T-cell (primary cell): ENCODE measurements at places on chromosomes 13 and 19. TPM values are rescaled to one million over a fixed set of nuclear protein-coding genes. Genes with fewer than 3 reads are reported as not detected.

GRCh38 chr13:76267216-76267615 is 619.0 kb downstream of the KCTD12 start:
- H3K4me3 ChIP-seq, result no peak overlapping the region
- DNase-seq, result no peak
- no peaks in the 10 kb centered on the region for H3K4me1 ChIP-seq
- no peaks in the 10 kb centered on the region for H3K36me3 ChIP-seq
- no peak overlapping the region for H3K27ac ChIP-seq

DNA sequence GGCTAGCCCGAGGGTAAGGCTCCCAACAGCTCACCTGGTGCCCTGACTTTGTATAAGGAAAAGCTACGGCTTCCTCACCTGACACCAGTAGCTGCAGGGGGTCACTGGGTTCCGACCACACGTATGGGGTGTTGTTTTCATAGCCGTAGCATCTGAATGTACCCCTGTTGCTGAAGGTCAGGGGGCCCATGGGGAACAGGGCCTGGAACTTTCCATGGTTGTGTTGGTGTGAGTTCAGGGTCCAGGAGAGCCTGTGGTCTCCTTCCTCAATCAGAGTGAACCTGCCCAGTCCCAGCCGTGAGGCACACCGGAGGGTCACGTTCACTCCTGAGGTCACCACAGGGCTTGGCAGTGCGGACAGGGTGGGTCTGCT is 1.1 kb downstream of the LILRA4 start:
- H3K4me1 ChIP-seq, result no peaks in the 10 kb centered on the region
- DNase-seq, result no peak
- no peaks in the 10 kb centered on the region for H3K27me3 ChIP-seq
- no peak overlapping the region for H3K4me3 ChIP-seq

The CEACAM6 gene
- not detected for total RNA-seq

The RAB20 gene
- total RNA-seq, result 1.5 TPM

GRCh38 chr19:13154911-13155471 is 4.8 kb downstream of the IER2 start:
- H3K36me3 ChIP-seq, result peaks cover 8% of the 10 kb centered on the region
- H3K4me3 ChIP-seq, result peak overlapping the region; percentile 99
- peak; percentile 78 for DNase-seq
- no peaks in the 10 kb centered on the region for H3K27me3 ChIP-seq
- H3K4me1 ChIP-seq, result peaks cover 60% of the 10 kb centered on the region

GRCh38 chr19:14821937-14822336 is 13.0 kb downstream of the OR7A5 start:
- no peak overlapping the region for H3K27ac ChIP-seq
- DNase-seq, result no peak
- no peaks in the 10 kb centered on the region for H3K27me3 ChIP-seq

GRCh38 chr19:14977128-14977527 is 2.5 kb downstream of the SLC1A6 start:
- no peaks in the 10 kb centered on the region for H3K36me3 ChIP-seq
- H3K27ac ChIP-seq, result no peak overlapping the region
- peaks cover 14% of the 10 kb centered on the region for H3K27me3 ChIP-seq
- DNase-seq, result no peak

- no peaks in the 10 kb centered on the region for H3K4me1 ChIP-seq
- peaks cover 16% of the 10 kb centered on the region for H3K36me3 ChIP-seq
- H3K27ac ChIP-seq, result no peak overlapping the region
- no peak for DNase-seq
- no peaks in the 10 kb centered on the region for H3K27me3 ChIP-seq
- H3K4me3 ChIP-seq, result no peak overlapping the region
These were observed 22.7 kb downstream of the BTBD2 start for GRCh38 chr19:1992759-1993260.

DNA sequence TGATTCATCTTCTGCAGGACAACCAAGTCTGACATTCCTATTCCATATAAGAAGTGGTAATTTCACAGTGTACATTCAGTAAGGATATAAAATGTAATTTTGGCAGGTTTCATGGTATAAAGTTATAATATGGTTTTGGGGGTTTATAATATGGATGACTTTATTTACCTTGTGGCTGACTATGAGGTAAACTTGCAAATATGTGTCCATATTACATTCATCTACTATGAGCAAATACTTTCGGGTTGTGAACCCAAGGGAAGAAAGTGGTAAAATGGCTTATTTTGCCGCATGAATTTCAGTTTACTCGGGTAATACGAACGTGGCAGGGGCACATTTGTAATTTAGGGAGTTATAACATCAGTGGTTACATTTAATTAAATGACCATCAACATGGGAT is 86.7 kb upstream of the TNFSF11 start:
- no peaks in the 10 kb centered on the region for H3K4me1 ChIP-seq
- H3K27me3 ChIP-seq, result no peaks in the 10 kb centered on the region
- H3K36me3 ChIP-seq, result no peaks in the 10 kb centered on the region
- no peak overlapping the region for H3K4me3 ChIP-seq
- DNase-seq, result no peak
- H3K27ac ChIP-seq, result no peak overlapping the region

The ZNF737 gene
- total RNA-seq, result 32.5 TPM

GRCh38 chr13:40031031-40031430 is 375.6 kb downstream of the COG6 start:
- no peaks in the 10 kb centered on the region for H3K27me3 ChIP-seq
- peaks cover 10% of the 10 kb centered on the region for H3K4me1 ChIP-seq
- no peaks in the 10 kb centered on the region for H3K36me3 ChIP-seq
- no peak overlapping the region for H3K4me3 ChIP-seq

GRCh38 chr13:114134944-114135610 is 2.7 kb upstream of the RASA3 start:
- H3K27me3 ChIP-seq, result no peaks in the 10 kb centered on the region
- no peaks in the 10 kb centered on the region for H3K36me3 ChIP-seq
- peaks cover 38% of the 10 kb centered on the region for H3K4me1 ChIP-seq
- peak overlapping the region; percentile 44 for H3K27ac ChIP-seq
- no peak for DNase-seq

GRCh38 chr13:77219401-77219800 is 107.5 kb downstream of the MYCBP2 start:
- H3K4me1 ChIP-seq, result no peaks in the 10 kb centered on the region
- no peaks in the 10 kb centered on the region for H3K27me3 ChIP-seq
- H3K27ac ChIP-seq, result no peak overlapping the region
- no peak overlapping the region for H3K4me3 ChIP-seq
- peaks cover 3% of the 10 kb centered on the region for H3K36me3 ChIP-seq
- DNase-seq, result no peak

DNA sequence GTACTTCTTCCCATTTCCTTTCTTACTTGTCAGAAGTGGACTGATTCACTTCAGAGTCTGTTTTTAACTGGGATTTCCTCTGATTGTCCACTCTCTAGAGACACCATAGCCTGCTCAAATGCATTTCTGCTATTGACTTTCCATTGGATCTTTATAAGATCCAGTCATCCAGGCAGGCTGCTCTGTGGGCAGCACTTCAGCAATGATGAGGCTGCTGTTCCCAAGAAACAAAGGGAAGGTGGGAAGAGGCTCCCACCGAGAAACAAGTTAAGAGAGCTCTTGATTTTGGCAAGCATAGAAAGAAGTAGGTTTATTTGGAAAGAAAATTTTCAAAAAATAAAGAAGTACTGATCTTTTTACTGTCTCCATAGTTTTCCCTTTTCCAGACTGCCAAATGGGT is 125.8 kb upstream of the STARD13 start:
- no peak overlapping the region for H3K27ac ChIP-seq
- no peak for DNase-seq
- no peaks in the 10 kb centered on the region for H3K4me1 ChIP-seq
- H3K27me3 ChIP-seq, result no peaks in the 10 kb centered on the region

The APOC4 gene
- not detected for total RNA-seq

The LILRA1 gene
- total RNA-seq, result 0.43 TPM

DNA sequence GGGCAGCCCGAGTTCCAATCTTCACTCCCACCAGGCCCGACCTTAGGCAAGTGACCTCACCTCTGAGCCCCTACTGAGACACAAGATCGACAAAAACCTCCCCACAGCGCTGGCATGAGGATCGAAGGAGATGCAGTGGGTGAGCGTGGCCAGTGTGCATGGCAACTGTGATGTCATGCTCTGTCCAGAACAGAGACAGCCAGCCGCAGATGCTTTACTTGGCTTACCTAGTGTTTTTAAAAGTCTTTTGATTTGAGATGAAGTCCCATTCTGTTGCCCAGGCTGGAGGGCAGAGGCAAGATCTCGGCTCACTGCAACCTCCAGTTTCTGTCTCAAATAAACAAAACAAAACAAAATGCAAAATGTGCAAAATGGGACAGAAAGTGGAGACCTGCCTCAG is 47.4 kb upstream of the CCNE1 start:
- DNase-seq, result no peak
- no peaks in the 10 kb centered on the region for H3K36me3 ChIP-seq
- no peaks in the 10 kb centered on the region for H3K4me1 ChIP-seq
- H3K27me3 ChIP-seq, result no peaks in the 10 kb centered on the region

GRCh38 chr13:105165449-105166125 is 1369.9 kb downstream of the EFNB2 start:
- H3K4me3 ChIP-seq, result no peak overlapping the region
- H3K27ac ChIP-seq, result no peak overlapping the region
- no peaks in the 10 kb centered on the region for H3K4me1 ChIP-seq

DNA sequence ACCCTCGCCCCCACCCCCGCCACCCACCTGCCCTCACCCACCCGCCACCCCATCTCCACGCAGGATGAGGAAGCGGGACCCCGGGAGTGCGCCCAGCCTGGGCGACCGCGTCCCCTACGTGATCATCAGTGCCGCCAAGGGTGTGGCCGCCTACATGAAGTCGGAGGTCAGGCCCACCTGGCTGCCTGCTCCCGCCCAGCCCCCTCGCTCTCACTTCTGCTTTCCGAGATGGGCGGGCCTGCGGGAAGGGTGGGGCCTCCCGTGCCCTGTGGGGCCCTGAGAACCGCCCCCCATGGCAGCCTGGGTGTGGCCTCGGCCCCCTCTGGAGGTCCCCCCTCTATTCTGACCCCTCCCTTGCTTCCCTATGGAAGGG is 3.1 kb upstream of the SPIB start:
- H3K4me3 ChIP-seq, result no peak overlapping the region
- H3K4me1 ChIP-seq, result peaks cover 15% of the 10 kb centered on the region
- peaks cover 9% of the 10 kb centered on the region for H3K36me3 ChIP-seq
- DNase-seq, result peak; percentile 24

DNA sequence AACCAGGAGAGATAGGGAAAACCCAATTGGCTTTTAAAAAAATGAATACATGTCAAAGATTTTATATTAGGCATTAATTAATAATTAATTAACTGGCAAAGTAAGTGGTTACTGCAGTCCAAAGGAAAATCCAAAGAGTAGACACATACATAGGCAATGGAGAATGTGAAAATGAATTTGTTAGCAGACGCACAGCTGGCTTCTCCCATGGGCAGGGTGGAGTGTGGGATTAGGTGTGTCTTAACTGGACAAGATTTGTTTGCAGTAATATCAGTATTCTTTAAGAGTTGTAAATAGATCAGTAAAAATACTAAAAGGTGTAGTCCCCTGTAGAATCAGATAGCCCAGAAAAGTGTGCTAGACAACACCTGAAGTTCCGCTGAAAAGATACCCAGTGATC is 58.7 kb downstream of the DHRS12 start:
- H3K27me3 ChIP-seq, result no peaks in the 10 kb centered on the region
- DNase-seq, result no peak
- no peak overlapping the region for H3K27ac ChIP-seq
- no peaks in the 10 kb centered on the region for H3K36me3 ChIP-seq
- no peak overlapping the region for H3K4me3 ChIP-seq

The PNMA8A gene
- 1.1 TPM for total RNA-seq

DNA sequence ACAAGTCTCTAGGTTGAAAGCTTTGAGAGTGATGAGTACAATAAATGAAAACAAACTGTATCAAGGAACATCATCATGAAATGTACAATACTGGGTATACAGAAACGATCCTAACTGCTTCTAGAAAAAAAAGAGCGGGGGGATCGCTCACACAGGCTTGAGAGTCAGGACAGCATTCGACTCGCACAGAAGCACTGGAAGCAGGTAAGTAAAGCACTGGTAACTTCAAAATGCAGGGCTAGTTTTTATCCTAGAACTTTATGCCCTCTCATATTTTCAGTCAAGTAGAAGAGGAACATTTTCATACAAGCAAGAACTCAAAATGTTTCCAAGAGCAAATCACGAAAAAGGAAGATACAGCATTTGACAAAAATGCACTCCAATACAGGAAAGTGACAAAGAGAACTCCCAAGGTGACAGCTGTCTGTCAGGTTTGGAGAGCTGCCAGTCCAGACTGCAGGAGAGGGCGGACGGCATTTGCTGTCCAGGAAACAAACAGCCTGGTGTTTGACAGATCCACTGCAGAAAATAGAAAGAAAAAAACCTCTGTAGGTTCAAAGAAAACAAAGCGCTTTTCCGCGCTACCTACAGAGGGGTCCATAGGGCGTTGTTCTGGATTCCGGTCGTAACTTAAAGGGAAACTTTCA is 58.2 kb upstream of the XPO4 start:
- H3K4me1 ChIP-seq, result no peaks in the 10 kb centered on the region
- no peaks in the 10 kb centered on the region for H3K27me3 ChIP-seq
- no peak overlapping the region for H3K4me3 ChIP-seq
- no peaks in the 10 kb centered on the region for H3K36me3 ChIP-seq
- DNase-seq, result no peak
- H3K27ac ChIP-seq, result no peak overlapping the region

GRCh38 chr19:38263689-38264485 is 486 bp upstream of the SPINT2 start:
- peak; percentile 61 for DNase-seq
- H3K4me1 ChIP-seq, result peaks cover 3% of the 10 kb centered on the region
- peaks cover 12% of the 10 kb centered on the region for H3K27me3 ChIP-seq
- H3K36me3 ChIP-seq, result no peaks in the 10 kb centered on the region
- peak overlapping the region; percentile 52 for H3K27ac ChIP-seq
- peak overlapping the region; percentile 74 for H3K4me3 ChIP-seq

DNA sequence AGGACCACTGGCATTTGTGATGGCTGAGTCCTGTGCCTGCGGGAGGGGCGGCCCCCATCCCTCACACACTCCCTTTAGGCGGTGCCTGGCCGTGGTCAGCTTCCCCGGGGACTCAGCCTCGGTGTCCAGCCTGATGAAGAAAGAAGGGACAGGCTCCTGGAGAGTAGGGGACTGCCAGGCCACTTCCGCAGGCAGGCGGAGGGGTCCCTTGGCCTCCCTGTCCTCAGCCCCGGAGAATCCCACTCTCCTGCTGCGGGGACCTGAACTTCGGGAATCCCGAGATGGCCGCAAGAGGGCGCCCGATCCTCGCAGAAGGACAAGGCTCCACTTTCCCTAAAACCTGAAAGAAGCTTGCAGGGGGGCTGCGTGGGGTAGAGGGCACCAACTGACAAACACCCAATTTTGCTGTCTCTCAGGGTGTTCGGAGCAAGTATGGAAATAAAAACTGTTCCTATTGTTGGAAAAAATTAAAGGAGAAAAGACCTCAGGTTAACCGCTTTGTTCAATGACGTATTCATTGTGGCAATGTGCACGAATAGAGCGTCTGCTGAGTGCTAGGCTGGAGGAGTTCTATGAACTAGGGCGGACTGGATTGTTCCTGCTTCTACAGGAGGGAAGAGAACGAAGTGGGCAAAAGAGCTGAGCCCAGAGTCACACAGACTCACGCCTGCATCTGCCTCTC is 297.3 kb downstream of the ZNF536 start:
- H3K4me3 ChIP-seq, result no peak overlapping the region
- no peak overlapping the region for H3K27ac ChIP-seq
- H3K27me3 ChIP-seq, result peaks cover 62% of the 10 kb centered on the region

GRCh38 chr19:19955208-19955607 is 54.5 kb downstream of the ZNF93 start:
- no peak overlapping the region for H3K4me3 ChIP-seq
- DNase-seq, result no peak
- H3K36me3 ChIP-seq, result no peaks in the 10 kb centered on the region

The SIGLEC14 gene
- total RNA-seq, result 1.1 TPM

The MRPL4 gene
- 41.8 TPM for total RNA-seq
